Effector CD8-positive, alpha-beta T cell (primary cell): ENCODE measurements at places on chromosomes 6 and 20.

DNA sequence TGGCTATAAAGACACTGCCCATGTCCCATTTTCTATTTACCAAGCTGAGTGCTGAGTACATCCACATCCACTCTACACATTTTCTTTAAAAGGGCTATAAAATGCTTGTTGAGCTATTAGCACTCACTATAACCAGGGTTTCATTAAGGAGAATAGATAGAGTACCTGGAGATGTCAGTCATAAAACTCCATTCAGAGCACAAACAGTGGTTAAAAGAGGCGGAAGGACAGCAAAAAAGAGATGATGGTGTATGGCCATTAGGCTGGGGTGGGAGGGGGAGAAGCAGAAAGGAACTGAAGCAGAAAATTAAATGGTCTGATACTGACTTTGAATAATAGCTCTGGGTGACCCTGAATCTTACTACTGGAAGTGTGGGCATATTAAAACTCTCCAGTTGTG lies 609.9 kb upstream of the MAP3K7 start:
- DNase-seq: no peak

DNA sequence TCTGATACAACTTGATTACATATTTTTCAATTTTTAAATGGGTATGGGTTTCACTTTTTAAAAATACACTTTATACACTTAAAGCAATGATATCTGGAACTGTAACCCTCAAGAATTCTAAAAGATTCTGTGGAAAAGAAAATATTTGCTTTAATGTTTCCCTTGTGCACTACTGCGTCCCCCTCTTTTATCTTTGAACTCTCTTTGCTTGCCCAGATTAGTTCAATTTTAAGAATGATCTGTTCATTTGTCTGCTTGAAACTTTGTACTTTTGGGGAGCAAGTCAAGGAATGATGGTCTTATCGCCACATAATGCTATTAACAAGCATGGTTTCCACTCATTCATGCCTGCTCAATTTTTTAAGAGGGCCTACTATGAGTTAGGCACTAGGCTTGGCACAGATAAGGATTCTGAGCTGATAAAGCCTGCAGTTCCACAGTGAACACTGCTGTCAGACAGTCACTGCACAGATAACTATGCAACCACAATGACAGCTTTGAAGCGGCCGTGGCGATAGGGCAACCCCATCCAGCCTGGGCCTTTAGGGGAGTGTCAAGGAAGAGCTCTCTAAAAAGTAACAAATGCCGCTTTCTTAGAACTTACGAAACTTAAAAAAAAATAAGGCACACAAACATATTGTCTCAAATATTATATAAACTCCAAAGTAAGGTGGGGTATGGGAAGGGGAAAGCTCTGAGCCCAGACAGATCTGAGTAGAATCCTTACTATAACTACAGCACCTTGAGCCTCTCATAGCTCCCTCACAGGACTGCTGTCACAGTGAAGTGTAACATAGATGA lies 29.7 kb downstream of the FYN start:
- DNase-seq: peak; percentile 24

DNA sequence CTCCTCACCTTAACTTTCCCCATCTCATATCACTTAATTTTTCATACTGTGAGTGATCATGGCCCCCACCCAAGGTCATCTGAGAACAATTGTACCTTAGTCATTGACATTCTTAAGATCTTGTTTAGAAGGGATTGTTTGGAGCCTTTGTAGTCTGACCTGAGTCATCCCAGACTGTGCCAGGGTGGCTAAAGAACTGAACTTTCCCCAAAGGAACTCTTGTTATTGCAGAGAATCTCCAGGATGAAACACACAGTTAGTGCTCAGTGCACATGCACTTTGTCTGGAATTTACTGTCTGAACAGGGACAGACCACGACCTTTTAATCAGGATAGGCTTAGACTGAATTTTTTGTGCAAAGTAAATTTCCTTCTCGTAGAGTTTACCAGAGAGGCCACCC lies 112.6 kb upstream of the CCN2 start:
- no peak for DNase-seq

DNA sequence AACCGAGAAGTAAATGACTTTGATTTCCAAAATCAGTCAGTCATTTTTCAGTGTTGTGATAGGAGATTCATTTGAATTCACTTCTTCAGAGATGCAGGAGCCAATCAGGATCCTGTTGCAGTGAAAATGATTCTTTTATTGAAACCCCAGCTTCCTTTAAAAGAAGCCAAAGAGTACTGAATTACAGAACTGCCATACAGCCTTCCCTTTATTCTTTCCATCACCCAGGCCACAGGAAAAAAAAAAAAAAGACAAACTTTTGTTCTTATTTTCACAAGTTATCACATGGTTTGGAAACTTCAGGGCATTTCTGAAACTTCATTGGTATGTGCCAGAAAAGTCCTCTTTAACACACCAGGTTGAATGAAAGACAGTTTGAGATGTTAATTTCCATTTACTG lies 1.8 kb upstream of the CARMIL1 start:
- no peak for DNase-seq

GRCh38 chr20:460707-461106 lies 1.6 kb downstream of the TBC1D20 start:
- DNase-seq: no peak

DNA sequence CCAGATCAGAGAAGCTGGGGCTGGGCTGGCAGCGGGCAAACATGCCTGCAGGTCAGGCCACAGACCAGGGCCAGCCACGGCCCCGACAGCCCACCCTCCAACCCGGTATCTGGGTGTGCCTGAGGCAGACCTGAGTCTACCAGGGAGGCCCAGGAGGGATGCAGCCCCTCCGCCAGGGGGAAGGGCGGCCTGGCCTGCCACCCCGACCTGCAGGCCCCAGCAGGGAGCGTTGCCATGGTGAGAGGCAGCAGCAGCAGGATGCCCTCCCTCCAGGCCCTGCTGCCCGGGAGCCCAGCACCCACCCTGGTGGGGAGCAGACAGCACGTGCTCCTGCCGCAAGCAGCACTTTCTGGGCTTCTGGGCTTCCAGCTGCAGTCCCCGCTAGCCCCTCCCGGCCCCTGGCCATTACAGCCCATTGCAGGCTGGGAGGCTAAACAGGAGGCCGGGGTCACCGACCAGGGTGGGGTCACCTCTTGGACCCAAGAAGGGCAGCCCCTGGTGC lies 3.8 kb upstream of the EEF1A2 start:
- DNase-seq: no peak

GRCh38 chr6:61959196-61959595 lies 326.8 kb downstream of the KHDRBS2 start:
- DNase-seq: no peak

DNA sequence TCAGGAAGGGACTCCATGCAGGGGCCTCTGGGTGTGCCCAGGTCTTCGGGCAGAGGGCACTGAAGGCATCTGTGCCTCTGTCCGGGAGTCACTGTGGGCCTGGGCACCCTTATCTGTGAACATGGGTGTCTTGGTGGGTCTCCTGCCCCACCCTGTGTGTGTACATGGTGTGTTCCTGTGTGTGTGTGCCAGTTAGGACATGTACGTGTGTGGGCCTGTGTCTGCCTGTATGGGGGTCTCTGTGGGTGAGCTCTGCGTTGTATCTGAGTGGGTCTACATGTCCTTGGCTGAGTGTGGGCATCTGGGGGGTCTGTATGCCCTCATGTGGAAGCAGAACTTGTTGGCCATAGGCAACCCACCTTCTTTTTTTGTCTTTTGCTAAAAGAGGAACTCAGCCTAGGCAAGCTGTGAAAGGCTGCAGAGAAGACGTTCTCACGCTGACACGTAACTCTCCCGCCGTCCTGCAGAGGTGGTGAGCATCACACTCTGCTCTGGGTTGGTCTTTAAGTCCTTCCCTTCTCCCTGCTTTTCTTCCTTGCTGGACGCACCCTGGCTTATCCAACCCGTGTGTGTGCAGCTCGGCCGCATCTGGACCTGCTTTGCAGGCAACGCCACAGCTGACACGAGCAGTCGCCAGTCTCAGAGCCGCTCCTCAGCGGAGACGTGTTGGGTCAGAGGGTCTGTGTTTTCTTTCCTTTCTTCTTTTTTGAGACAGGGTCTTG lies 532 bp upstream of the NPBWR2 start:
- DNase-seq: no peak

GRCh38 chr6:28474441-28475219 lies 31.3 kb upstream of the ZSCAN23 start:
- no peak for DNase-seq

DNA sequence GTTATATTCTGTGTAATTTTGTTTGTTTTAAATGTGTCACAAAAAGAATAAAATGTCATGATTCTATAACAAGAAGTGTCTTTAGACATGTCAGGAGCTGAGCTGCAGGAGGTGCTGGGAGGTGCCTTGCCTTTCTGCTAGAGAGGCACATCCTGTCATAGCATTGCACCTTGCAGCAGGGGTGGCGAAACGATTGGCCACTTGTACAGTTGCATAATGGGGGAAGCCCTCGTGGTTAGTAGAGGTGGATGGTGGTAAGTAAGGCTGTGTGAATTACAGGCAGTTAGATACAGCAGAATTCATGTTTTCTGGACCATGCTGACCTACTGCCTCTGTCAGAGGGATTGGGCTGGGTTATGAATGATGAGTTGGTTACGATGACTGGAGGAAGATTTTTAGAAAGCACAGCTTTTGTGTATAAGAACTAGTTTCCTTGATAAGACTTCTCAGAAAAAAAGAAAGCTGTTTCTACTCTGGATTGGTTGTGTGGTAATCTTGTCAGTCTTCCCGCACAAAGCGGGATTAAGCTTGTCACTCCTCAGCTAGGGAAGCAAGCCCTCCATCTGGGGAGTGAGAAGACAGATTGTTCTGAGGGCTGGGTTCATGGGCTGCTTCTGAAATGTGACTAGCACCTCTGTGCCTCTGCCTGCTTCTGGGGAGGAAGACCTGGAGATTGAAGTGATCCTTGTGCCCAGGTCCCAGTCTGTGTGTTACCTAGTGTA lies 74.9 kb downstream of the FOXO3 start:
- DNase-seq: no peak

GRCh38 chr6:17278289-17279063 lies 2.7 kb upstream of the RBM24 start:
- no peak for DNase-seq

- DNase-seq: no peak
These were observed 3.5 kb downstream of the GNMT start for GRCh38 chr6:42963855-42964605.

- no peak for DNase-seq
These were observed 53.0 kb downstream of the TNFAIP3 start for GRCh38 chr6:137919837-137920730.

DNA sequence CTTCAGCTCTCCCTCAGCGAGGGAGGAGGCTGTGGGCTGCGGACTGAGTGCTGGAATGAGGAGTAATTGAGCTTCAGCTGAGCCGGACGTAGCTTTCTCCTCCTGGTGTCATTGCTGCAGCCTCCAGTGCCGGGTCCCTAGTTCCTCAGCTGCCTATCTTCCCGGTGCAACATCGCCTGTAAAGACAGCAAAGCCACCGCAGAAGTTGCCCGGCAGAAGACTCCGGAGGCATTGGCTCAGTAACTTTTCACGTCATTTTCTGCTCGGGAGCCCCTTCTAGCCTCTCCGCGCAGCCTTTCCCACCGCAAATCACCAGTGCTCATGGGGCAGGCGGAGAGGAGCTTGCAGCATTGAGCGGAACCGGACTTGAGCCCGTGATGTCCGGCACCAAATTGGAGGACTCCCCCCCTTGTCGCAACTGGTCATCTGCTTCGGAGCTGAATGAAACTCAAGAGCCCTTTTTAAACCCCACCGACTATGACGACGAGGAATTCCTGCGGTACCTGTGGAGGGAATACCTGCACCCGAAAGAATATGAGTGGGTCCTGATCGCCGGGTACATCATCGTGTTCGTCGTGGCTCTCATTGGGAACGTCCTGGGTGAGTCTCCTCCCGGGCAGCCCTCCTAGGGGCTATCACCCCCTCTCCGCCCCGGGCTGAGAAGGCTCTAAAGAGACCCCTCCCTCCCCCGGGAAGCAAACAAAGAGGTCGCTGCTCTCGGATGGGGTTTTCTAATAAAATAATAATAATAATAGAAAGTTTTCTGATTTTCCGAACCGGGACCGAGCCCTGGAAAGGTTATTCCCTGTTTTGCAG lies at the start of gene HCRTR2:
HCRTR2 (plus strand) TSS at position 305 of the 816 bp plus-strand sequence; CDS start at position 378, 73 bp downstream.
- no peak for DNase-seq

GRCh38 chr6:99821164-99821563 lies 172.9 kb downstream of the MCHR2 start:
- no peak for DNase-seq

GRCh38 chr6:25889877-25890853 lies 16.1 kb upstream of the SLC17A3 start:
- DNase-seq: no peak

DNA sequence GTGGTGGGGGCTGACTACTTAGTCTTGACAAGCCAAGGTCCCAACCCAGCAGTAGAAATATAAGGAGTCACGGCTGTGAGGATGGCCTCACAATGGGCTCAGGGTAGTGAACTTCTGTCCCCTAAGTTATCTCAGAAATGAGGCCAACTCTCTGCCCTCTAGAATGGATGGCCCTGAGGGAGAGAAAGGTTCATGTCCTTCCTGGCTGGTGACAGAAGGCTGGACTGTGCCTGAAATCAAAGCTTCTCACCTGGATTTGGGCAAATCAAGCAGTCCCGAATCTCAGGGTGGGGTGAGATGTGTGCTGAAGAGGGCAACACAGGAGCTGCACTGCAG lies 12.7 kb downstream of the RRP36 start:
- no peak for DNase-seq

- no peak for DNase-seq
These were observed 28.9 kb upstream of the SMIM8 start for GRCh38 chr6:87293526-87293925.

GRCh38 chr6:73632346-73632745 lies 21.4 kb downstream of the SLC17A5 start:
- DNase-seq: no peak

GRCh38 chr6:116513224-116513875 lies 1.9 kb downstream of the CALHM5 start:
- no peak for DNase-seq

DNA sequence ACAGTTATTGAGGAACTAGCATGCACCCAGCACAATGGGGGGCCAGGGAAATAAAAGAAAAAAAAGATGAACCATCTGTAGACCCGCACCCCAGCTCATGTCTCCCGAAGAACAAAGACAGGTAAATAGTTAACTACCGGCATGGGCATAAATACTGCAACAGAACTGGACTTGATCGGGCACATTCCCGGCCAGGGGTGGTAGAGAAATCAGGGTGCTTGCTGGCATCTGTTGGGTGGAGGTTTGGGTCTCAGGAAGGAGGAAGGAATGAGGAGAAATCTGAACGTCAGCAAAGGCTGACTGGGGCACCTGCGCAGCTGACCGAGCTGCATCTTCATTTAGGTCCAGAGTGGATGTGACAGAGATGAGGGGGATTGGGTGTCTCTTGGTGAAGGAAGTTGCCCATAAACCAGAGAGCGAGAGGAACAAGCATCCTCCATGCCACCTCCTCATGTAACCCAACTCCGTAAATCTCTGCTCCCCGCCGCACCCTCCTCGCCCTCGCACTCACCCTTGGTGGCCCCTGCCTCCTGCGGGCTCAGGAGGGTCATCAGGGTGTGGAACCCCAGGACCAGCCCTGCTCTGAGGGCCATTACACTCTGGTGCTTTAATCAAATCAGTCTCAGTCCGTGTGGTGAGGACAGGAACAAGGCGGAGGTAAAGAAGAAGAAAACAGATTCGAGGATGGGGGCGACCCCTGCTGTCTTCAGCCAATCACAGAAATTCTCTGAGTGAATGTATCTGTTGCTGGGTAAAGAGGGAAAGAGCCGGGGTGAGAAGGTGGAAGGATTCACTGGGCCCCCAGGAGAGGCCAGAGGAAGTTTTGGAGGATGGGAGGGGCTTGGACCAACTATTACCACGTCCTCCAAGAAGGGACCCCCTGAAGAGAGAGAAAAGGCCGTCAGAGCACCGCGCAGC lies at the start of gene HLA-DOA:
HLA-DOA (minus strand) TSS at position 648 of the 918 bp plus-strand sequence.
- peak; percentile 44 for DNase-seq

- DNase-seq: no peak
These were observed 198.5 kb downstream of the PREX1 start for GRCh38 chr20:48629069-48629959.

- no peak for DNase-seq
These were observed 12.3 kb upstream of the COL9A1 start for GRCh38 chr6:70315079-70315751.
